ENCODE measurements at places on chromosomes 16 and 17.

- peak; percentile 9 for DNase-seq
Measured at GRCh38 chr16:3983081-3983520, 102.6 kb upstream of the CREBBP start.

GRCh38 chr17:80468242-80468641 is 8.2 kb downstream of the NPTX1 start:
- no peak for DNase-seq

- DNase-seq = peak; percentile 77
Measured at GRCh38 chr17:59521465-59522126, 43.8 kb upstream of the DHX40 start.

DNA sequence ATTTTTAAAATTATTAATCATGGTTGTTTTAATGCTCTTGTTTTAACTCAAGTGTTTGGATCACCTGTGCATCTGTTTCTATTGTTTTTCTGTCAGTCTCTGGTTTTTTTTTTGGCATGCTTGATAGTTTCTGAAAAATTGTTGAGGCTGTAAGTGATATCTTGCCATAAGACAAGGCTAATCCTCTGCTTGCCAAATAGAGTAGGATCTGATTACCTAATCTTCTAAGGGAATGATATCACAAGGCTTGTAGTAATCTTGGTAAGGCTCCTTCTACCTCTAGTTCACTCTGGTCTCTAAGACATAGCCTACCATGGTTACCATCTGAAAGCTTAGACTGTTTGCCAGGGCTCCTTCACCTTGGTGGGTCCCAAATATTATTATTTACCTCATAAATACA is 81.0 kb downstream of the ATF7IP2 start:
- no peak for DNase-seq

DNA sequence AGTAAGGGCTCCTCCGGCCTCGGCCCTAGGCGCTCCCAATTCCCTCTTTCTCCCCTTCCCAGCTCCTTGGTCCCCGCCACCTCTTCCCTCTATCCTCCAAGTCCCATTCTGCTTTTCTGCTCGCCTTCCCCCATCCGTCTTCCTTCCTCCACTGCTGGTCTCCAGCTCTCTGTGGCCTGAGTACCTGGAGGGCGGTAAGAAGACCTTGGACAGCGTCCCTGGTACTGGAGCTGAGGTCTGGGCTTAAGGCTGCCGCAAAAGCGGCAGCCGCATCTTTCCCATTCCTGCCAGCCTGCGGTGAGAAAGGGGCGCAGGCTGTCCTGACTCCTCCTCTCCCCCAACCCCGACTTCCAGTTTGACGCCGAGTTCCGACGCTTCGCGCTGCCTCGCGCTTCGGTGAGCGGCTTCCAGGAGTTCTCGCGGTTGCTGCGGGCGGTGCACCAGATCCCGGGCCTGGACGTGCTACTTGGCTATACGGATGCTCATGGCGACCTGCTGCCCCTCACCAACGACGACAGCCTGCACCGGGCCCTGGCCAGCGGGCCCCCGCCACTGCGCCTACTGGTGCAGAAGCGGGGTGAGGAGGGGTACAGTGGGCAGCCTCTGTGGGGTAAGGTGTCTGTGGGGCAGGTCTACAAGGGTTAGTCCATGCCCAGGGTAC is 471 bp downstream of the PARD6A start:
- no peak for DNase-seq

- no peak for DNase-seq
Measured at GRCh38 chr17:59707971-59708430, 547 bp downstream of the VMP1 start.

DNA sequence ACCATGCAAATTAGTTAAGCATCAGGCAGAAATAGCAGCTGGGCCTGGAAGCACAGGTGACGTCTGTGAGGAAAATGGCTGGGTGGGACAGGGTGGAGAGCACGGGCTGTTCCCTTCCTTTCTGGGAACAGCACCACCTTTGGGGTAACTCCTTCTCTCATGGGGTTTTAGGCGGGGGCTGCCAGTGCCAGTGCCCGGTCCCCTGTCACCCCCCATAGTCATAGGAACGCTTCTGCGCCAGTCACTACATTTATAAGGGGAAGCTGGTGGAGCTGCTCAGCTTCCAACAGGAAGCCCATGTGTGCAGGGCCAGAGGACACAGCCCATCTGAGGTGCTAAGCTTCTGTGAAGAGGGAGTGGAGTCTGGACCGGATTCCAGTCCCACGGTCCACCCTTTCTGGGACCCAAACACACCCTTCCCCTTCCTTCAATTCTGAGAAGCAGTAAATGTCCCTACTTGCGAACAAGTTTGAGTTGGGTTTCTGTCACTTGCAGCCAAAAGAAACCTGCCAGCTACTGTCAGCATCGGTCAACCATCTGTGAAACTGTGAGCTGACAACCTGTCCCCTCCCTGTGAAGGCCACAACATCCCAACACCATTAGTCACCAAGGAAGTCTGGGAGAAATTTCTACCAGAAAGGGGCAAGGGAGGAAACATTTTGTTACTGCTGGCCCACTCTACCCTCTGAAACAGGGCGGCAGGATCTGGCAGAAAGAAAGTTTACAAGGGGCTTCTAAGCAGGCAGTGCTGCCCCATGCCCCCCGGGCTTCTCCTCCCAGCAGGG is 86.0 kb upstream of the AMZ2 start:
- DNase-seq = no peak

DNA sequence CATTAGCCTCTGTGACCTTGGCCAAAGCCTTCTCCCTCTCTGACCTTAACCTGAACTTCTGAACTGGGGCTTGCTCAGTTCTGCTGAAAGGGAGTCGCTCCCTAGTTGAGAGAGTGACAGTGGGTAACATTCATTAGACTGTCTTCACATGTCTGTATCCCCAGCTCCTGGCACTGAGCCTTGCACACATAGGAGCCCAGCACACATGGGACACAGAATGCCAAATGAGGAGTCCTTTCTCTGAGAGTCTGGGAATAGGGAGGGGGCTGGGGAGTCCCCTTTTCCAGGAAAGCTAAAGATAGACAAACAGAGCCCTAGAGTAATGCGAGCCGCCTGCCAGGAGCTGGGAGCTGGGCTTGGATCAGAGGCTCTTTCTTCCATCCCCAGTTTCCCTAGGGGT is 2.5 kb downstream of the TAC4 start:
- no peak for DNase-seq

- DNase-seq = no peak
Measured at GRCh38 chr16:23500862-23501225, 9.4 kb downstream of the GGA2 start.

- no peak for DNase-seq
Measured at GRCh38 chr17:38656959-38657823, 17.6 kb downstream of the EPOP start.

DNA sequence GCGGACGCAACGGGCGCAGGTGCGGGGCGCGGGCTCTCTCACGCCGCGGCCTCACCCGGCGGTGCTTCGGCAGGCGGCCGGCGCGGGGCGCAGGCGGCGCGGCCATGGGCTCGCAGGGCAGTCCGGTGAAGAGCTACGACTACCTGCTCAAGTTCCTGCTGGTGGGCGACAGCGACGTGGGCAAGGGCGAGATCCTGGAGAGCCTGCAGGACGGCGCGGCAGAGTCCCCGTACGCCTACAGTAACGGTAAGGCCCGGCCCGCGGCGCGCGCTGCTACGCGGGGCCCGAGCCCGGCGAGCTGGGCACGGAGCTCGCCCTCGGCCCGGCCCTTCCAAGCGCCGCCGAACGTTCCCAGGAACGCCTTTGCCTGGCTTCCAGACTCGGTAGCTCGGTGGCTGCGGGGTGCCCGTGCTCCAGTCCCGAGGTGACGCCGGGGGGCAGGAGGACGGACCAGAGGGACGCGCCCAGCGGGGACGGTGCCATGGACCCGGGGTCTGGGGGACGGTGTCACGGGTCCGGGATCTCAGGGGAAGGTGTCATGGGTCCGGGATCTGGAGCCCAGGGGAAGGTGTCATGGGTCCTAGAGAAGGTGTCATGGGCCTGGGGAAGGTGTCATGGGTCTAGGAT is 435 bp downstream of the RAB40C start:
- DNase-seq = no peak

DNA sequence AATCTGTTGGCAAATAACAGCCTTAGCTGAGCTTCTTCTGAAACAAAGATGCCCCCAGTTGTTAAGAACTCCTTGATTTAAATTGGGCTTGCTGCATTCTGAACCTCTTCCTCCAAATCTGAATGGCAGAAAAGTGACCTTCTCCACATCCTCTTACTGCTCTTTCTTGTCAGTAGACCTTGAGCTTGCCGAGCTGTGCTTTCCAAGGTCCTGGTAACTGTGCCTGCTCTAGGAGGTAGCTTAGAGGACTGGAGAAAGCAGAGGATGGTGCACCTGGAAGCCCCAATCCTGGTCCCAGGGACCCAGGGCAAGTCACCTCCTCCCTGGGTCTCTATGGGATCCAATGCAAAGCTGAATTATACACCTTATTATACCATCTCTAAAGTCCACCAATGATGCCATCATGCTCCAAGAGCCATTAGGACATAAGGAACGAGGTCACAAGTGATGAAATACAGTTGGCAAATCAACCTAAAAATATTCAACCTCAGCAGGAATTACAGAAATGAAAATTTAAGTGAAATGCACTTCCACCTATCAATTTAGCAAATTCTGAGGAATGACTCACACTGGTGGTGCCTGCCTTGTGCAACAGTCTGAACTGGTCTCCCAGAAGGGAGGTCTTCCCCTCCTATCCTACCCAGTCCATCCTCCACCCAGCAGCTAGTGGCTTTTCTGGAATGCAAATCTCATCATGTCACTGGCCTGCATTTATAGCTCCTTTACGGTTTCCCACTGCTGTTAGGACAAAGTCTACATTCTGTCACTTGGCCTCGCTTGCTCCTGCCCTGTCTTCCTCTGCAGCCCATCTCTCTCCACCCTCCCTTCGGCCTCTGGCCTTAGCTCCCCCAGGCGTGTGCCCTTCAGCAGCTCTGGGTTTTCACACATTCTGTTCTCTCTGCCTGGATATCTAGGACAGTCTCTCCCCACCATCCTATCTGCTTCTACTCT is 36.6 kb downstream of the TOM1L2 start:
- DNase-seq = no peak

DNA sequence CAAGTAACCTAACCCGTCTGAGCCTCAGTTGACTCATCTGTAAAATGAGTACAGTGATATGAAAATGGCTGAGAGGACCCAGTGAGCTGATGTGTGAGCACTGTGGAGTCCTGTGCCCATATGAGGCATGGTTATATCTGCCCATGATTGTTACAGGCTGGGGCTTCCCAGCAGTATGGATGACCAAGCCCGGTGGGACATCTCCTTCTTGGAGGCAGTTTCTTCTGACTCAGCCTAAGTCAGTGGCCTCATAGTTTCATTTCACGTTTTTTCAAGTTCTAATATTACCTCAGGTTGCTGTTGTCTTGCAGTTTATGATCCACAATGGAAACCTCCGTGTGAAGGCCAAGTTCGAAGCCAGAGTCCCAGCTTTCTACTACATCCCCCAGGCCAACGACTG is 4.8 kb downstream of the ADAP2 start:
- DNase-seq = no peak

DNA sequence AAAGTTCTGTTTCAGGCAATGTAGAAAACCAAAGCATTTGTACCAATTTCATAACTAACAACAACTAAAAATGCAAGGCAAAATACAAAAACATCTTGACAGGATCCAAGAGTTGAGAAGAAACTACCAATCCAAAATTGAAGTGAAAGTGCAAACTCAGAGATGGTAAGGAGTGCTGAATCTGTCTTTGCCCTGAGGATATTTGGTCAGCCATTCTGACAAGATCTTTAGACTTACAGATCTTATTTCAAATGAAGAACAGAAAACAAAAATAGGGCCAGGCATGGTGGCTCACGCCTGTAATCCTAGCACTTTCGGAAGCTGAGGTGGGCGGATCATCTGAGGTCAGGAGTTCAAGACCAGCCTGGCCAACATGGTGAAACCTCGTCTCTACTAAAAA is 412.8 kb downstream of the ZFHX3 start:
- DNase-seq = no peak

DNA sequence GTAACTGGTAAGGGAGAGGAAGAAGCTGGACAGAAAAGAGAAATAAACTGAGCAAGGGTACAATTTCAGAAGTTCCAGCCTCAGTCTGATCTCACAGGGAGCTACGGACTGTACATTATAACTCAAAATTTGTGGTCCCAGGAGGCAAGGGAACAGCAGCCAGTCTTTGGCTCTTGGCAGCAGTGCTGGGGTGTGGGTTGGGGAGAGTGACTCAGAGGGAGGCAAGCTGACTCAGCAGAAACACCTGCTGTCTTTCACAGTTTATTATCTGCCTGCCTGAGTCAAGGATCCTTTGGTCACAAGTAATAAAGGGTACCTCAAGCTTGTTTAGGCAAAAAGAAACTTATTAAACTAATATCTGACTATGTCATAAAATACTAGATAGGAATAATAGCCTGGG is 73.5 kb upstream of the KIF2B start:
- no peak for DNase-seq

- no peak for DNase-seq
Measured at GRCh38 chr17:40461732-40462342, 18.6 kb downstream of the IGFBP4 start.

GRCh38 chr17:9977180-9977575 is 72.1 kb upstream of the RCVRN start:
- DNase-seq = no peak

- no peak for DNase-seq
Measured at GRCh38 chr16:53100889-53101288, 46.1 kb downstream of the CHD9 start.

- no peak for DNase-seq
Measured at GRCh38 chr16:74034200-74034599, 262.4 kb upstream of the PSMD7 start.

GRCh38 chr17:43465049-43465448 is 18.7 kb upstream of the DHX8 start:
- no peak for DNase-seq

GRCh38 chr17:27741361-27741861 is 58.9 kb downstream of the NOS2 start:
- DNase-seq = no peak

DNA sequence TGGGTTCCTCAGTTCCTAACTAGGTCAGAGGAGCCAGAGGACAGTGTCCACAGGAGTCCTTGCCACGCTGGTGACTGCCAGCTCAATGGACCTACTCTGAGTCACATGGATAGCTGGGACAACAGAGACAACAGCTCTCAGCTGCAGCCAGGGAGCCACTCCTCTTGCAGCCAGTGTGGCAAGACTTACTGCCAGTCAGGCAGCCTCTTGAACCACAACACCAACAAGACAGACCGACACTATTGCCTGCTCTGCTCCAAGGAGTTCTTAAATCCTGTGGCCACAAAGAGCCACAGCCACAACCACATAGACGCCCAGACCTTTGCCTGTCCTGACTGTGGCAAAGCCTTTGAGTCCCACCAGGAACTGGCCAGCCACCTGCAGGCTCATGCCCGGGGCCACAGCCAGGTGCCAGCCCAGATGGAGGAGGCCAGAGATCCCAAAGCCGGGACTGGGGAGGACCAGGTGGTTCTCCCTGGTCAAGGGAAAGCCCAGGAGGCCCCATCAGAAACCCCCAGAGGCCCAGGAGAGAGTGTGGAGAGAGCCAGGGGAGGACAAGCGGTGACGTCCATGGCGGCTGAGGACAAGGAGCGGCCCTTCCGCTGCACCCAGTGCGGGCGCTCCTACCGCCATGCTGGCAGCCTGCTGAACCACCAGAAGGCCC is 6.7 kb downstream of the ZNF646 start:
- DNase-seq = no peak

DNA sequence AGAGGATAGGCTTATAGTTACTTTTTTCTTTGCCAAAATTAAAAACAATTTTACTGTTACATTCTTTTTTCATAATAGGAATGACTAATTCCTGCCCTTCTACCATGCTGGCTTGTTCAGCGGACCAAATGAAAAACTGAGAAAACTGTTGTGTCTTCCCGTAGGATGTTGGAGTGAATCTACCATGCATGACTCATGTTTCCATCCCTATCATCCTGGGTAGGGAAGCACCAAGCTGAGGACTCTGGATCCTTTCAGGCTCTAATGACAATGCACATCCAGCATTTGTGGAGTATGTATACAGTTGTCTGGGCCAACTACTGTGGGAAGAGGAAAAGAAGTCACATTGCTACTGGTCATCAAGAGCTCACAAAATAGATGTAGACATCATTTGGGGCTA is 41.1 kb upstream of the DHX8 start:
- no peak for DNase-seq
